ENCODE measurements at places on chromosomes 12 and 14. TPM values are rescaled to one million over a fixed set of nuclear protein-coding genes. Genes with fewer than 3 reads are reported as not detected.

The NGB gene
- not detected for total RNA-seq

The CLEC1B gene
- total RNA-seq = not detected

The CHURC1 gene
- 89.8 TPM for total RNA-seq

The SMOC1 gene
- 4.4 TPM for total RNA-seq

The STYK1 gene
- total RNA-seq = not detected

The NUDT14 gene
- 22.9 TPM for total RNA-seq

The SCN8A gene
- total RNA-seq = 0.41 TPM

The TSPAN8 gene
- 0.41 TPM for total RNA-seq

The PLXNC1 gene
- total RNA-seq = 2.5 TPM

The KLRK1 gene
- total RNA-seq = 0.36 TPM

The SLC25A47 gene
- total RNA-seq = not detected
